ENCODE measurements at places on chromosomes 6 and 20.
A peak's percentile ranks its signal among the peaks of the same experiment; 100 is the strongest.

GRCh38 chr6:93177438-93177837 lies 241.9 kb downstream of the EPHA7 start:
- DNase-seq = no peak

GRCh38 chr6:128570680-128571063 lies 50.3 kb upstream of the PTPRK start:
- no peak for DNase-seq

DNA sequence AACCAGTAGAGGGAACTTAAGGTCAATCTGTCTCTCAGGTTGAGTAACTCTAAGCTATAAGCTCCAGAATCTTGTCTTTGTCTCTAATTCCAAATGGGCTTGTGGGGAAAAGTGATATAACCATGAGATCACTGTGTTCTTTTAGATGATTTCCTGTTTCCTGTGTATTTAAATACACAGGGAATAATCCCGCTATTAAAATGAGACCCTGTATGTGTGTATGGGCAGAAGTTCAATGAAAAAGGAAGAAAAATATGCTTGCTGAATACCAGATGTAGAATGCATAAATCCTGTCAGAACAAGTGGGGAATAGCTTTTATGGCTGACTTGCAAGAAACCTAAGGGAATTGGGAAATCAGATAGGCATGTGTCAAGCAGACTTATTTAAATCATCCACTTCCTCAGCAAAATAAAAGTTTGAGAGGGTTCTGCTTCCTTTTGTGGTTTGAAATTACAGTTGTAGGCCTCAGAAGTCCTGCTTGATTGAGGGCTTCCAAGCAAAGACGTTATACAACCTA lies 164.7 kb upstream of the PDE7B start:
- no peak for DNase-seq

- DNase-seq = no peak
Measured at GRCh38 chr6:167267921-167268401, 23.2 kb upstream of the UNC93A start.

GRCh38 chr20:11387189-11387754 lies 530.4 kb upstream of the BTBD3 start:
- no peak for DNase-seq

GRCh38 chr6:68635706-68636513 lies 828 bp downstream of the ADGRB3 start:
- DNase-seq = peak; percentile 27

- no peak for DNase-seq
Measured at GRCh38 chr6:118710616-118711015, 59.2 kb upstream of the CEP85L start.

GRCh38 chr6:153044295-153044694 lies 41.8 kb upstream of the MTRF1L start:
- DNase-seq = no peak

DNA sequence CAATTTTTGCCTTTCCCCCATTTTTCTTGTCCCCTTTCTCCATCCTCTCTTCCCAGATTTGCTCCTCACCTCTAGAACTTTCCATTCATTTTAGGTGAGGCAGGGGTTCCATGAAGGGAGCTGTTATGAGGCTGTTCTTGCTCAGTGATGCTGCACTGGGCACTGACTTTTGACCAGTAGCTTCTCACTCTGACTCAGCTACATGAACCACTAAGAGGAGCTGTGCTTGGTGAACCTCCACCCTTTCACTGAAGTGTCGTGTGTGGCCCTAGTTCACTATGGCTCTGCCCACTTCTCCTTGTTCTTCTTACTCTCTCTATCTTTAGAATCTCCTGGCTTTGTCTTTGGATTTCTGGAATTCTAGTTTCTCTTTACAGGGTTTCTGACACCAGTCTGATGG lies 307.1 kb upstream of the RNF24 start:
- no peak for DNase-seq

DNA sequence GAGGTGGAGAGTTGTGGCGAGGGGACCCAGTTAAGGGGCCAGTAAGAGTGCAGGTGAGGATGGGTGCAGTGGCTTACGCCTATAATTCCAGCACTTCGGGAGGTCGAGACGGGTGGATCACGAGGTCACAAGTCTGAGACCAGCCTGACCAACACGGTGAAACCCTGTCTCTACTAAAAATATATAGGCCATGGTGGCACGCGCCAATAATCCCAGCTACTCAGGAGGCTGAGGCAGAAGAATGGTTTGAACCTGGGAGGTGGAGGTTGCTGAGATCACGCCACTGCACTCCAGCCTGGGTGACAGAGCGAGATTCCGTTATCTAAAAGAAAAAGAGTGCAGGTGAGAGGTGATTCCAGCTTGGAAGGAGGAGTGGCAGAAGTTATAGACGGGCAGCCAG lies 28.0 kb downstream of the PPP1R3G start:
- no peak for DNase-seq

DNA sequence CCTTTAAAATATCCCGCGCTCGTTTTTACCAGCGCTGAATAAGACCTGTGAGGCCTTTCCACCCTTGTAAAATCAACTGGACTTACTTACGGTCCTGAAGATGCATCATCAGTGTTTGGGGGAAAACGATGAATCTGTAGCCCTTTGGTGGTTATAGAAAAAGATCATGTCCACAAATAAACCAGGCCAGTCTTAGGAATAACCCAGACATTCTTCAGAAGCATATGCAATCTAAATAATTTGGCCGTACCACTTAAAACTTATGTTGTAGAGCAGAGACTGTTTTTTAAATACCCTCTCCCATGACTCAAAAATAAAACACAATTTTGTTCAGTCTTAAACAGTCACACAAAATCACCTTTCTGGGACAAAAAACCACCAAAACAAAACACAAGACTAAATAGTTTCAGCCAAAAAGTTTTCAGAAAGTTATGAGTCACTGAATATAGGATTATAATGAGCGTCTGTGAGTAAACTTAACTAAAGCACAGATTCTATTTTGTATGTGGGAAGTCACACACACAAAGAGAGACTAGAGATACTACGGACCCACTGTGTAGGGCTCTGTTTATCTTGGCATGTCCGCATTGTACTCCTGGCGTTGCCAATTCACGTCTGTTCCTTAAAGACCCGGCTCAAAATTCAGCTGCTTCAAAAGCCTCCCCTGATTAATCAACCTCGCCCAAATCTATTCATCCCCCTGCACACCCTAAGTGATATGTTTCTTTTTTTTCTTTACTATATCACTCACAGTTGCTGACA lies 26.5 kb upstream of the SMOC2 start:
- no peak for DNase-seq

GRCh38 chr6:145031001-145031400 lies 704.3 kb downstream of the EPM2A start:
- DNase-seq = no peak

GRCh38 chr6:54646951-54647664 lies 199.5 kb upstream of the FAM83B start:
- no peak for DNase-seq

DNA sequence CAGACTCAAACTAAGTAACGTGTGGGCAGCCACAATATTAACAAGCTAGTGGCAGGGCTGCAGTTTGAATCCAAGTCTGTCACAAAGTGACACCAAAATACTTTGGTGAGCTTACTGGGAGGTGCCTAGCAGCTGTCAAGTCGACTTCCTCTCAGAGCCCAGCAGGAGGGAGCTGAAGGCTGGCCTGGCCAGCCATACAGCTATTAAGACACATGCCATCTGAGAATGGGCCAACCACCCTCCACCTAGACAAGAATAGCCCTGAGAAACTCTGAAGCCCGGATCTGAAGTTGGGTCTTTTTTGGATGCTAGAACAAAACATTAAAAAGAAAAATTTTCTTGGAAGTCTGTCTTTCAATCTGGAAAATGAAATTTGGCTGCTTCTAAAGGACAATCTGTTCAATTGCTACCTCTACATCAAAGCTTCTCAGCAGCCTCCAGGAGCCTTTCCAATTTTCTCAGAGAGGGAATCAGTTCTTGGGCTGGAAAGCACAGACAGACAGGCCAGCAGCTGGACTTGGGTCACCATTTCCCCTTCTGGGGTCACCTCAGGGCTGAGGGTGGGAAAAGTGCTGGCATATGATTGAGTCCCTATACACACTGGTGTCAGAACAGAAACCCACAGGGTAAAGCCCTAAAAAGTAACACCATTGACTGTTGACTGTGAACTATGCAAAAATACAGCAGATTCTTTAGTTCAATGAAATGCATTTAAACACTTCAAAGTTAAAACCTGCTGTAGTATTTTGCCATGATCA lies 42.9 kb downstream of the UQCC1 start:
- DNase-seq = no peak

DNA sequence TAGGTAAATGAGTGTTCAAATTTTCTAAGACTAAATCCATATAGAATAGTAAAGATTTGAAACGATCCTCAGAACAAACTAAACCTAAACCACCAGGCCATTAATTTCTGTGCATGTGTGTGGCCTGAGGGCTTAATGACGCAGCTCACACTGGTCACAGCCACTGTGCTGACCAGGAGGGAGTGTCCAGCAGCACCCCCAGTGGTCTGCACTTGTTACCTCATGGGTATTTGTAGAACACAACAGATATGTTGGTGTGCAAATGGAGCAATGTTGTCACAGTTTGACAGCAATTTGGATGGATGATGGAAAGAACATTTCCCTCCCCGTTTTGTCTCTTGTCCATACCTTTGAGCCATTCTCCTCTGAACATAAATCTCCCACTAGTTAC lies 122.4 kb upstream of the EXOC2 start:
- peak; percentile 18 for DNase-seq

DNA sequence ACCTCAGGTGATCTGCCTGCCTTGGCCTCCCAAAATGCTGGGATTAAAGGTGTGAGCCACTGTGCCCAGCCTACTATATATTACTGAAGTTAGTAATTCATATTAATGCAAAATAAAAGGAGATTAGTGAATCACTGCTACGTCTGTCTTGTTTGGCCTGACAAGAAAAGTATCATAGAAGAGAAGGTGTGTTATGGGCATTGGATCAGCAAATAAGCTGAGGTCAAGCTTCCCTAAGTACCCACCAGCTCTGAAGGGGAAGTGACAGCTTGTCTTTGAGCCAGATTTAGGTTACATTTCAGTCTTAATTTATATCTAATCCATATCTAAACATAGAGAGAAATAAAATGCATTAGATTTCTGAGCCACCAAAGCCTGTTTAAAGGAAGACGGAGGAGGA lies 7.1 kb downstream of the SGK1 start:
- no peak for DNase-seq

DNA sequence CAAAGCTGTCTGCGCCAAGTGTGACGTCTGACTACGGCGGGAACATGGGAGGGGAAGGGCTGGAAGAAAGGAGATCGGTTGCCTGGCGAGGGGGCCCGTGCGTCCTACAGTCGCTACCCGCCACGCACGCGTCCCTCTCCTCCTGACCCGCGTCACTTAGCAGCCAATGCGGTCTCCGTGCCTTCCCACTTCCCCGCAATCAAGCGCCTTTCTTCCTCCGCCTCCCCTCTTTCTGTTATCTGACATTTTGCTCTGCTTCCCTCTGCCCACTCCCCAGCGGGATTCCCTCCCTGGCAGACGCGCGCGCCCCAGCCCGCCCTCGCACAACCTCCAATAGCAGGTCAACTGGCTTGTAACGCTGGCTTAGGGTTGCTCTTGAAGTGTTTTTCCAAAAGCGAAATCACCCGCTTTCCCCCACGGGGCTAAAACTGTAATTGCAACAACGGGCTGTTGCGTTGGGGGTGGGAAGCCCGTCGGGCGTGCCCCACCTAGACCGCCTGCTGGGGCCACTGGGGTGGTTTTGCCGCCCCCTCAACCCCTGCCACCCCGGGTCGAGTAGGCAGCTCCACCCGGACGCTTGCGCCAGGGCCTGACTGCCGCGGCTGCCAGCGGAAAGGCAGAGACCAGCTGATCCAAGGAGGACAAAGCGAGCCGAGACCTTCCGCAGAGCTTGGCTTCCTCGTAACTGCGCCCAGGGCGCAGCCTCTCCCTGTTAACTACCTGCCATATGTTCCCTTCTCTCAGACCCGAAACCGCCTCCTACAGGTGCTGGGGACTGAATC lies 6.2 kb upstream of the SOX4 start:
- peak; percentile 70 for DNase-seq

DNA sequence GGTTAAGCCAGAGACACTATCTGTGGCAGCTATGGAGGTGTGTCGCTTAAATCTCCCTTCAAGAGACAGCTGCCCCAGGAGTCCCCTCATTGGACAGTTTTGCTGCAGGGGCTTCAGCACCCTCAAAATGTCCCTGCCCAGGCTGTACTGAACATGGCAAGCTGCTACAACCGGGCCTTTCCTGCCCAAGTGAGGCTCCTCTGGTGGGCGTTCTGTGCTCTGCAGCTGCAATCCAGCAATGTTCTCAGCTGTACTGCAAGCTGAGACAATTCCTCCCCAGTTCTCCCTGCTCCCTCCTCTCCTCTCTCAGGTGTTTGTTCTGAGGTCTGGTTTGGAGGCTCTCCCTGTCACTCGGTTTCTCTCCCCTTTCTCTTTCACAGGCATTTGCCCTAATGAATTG lies 190.8 kb upstream of the LAMP5 start:
- peak; percentile 48 for DNase-seq

DNA sequence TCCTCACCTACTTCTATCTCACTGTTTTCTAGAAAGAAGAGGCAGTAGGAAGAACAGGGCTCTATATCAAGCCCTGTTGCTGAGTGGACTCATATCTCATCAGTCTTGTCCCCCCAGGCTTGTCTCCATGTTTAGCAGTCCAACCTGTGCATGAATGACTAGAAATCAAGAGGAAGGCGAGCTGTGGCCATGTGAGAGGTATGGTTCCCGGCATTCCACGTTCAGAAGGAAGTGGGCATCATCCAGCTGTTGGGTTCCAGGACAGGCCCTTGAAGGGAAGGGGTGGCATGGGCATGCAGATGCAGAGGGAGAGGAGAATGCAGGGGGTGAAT lies 176.6 kb downstream of the MRPL14 start:
- no peak for DNase-seq

GRCh38 chr20:61593516-61593915 lies 341.5 kb downstream of the CDH4 start:
- DNase-seq = no peak

- no peak for DNase-seq
Measured at GRCh38 chr6:73538116-73538779, 17.4 kb upstream of the EEF1A1 start.

GRCh38 chr20:1085492-1086276 lies 32.7 kb upstream of the PSMF1 start:
- DNase-seq = no peak

- DNase-seq = peak; percentile 34
Measured at GRCh38 chr6:39887692-39888450, 46.4 kb downstream of the MOCS1 start.

DNA sequence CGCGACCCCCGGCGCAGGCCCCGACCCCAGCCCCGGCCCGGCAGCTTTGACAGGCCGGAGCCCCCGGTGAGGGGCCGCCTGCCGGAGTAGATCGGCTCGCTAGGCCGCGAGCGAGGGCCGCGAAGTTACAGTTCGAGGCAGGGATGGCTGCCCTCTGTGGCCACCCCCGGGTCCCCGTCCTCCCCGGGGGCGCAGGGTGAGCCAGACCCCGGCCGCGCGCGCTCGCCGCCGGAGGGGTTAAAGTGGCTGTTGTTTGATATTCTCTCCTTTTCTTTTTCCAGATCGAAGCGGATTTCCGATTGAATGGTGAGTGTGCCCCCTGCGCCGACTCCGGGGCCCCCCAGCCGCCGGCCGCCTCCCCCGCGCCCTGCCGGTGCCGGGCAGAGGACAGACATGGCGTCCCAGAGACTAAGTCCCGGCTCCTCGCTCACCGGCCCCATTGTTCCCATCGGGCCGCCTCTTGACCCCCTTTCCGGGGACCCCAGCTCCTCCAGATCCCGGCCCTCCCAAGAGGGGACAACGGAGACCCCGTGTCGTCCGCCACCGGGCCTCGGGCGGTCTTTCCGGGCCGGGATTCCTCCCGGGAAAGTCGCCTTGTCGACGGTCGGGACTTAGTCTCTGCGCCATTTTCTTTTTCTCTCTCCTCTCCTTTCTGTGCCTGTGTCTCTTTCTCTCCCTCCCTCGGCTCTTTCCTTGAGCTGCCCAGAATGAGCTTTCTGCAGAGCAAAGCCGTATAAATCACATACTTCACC lies 704 bp downstream of the TOP1 start:
- peak; percentile 53 for DNase-seq

All from endothelial cell (in vitro differentiated cells).